ENCODE measurements at places on chromosomes 4 and X.

DNA sequence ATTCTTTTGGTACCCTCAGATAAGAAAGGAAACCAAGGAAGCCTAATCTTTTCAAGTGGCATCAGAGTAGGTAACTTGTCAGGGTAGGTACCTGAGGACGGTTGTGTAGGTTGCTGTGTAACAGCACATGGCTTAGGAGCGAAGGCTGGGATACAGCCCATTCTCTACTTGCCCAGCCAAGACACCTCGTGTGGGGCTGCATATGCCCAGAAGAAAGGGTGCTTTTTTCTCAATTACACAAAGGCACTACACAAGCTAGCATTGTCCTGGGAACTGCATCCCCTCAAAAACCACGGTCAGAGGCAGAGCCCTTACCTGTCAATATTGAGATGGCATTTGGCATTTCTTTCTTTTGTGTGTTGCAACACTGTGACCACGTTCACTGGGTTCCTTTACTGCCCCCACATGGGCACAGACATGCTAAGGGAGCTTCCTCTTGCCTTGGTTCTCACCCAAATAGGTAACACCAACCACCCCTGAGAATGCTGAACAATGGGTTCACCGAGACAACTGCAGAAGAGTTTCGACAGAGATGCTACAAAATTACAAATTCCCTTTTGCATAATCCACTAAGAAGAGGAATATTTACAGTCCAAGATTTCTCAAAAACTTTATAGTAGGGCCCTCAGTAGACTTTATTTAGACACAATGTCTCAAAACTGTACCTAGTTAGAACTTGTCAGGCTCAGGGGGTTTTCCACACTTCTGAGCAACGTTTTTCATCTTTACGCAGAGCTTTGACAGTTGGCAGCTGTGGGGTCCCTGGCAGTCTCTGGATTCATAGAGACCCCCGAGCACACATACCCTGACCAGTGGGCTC lies 35.8 kb upstream of the TNIP3 start:
- DNase-seq, result no peak

GRCh38 chr4:183241322-183241640 lies 78.8 kb downstream of the CLDN22 start:
- DNase-seq, result peak; percentile 53

DNA sequence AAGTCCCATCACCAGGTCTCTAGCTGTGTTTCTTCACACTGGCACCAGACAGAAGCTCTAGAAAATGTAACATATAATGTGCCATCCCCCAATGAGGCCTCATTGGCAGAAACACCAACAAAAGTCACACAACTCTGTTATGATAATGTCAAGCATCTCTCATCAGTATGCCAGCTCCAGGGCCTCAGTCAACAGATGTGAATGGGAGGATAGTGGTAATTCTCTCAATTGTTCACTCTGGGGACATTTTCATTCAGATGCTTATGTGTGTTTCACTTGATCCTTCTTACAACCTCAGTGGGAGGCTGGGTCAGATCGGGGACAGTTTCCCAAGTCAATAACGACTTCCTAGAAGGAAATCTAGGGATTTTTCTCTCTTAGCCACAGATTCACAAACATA lies 57.5 kb upstream of the SCOC start:
- DNase-seq, result no peak

GRCh38 chrX:71482228-71482958 lies 50.5 kb upstream of the OGT start:
- DNase-seq, result peak; percentile 2

GRCh38 chr4:105146276-105147015 lies at the start of gene TET2:
Gene TET2 (plus strand): TSS chr4:105146876. CDS start chr4:105233943, 87,067 bp downstream.
- peak; percentile 87 for DNase-seq

- DNase-seq, result no peak
Observed at GRCh38 chr4:147220833-147221232, 260.1 kb upstream of the EDNRA start.

DNA sequence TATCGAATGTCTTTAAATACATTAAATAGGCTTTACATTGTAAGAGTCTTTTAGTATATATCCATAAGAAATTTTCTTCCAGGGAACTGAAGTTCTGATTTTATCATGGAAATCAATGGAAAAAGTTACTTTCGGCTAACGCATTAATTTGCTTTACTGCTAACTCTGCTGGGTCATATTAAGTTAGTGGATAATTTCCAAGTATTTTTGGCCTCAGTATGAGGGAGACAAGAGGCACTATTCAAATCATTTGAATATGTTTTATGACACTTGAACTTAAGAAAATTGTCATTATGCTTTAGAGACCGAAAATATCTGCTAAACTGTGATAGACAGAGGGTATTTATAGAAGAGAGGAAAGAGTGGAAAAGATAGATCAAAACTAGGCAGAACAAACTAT lies 237.5 kb downstream of the PCDH7 start:
- DNase-seq, result no peak

DNA sequence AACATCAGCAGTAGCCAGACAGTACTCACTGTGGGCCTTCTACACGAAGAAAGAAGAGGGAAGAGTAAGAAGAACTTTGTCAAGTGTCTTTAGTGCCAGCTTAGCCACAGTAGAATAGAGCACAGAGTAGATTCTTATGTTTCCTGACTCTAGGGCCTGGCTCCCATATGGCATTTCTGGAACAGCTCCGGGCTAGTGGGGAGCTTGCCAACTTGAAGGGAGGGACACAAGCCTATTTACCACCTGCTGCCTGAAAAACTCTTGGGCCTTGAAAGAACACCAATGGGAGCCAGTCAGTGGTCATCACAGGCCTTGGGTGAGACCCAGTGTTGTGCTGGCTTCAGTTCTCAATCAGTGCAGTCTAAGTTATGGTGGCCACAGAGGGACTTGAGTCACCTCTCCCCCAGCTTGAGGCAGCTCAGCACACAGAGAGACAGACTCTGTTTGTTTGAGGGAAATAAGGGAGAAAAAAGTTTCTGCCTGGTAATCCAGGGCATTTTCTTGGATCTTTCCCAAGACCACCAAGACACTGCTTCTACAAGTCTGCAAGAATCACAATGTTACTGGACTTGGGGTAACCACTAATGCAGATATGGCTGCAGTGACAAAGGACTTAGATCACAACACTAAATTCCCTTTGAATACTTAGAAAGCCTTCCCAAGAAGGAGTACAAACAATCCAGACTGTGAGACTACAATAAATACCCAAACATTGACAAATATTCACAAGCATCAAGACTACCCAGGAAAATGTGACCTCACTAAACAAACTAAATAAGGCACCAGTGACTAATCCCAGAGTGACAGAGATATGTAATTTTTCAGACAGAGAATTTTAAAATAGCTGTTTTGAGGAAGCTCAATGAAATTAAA lies 261.0 kb upstream of the NDST3 start:
- DNase-seq, result peak; percentile 36

Data from fibroblast of skin of right biceps (primary cell).